PC-9 (cell line): ENCODE measurements at places on chromosomes 7 and 10.

DNA sequence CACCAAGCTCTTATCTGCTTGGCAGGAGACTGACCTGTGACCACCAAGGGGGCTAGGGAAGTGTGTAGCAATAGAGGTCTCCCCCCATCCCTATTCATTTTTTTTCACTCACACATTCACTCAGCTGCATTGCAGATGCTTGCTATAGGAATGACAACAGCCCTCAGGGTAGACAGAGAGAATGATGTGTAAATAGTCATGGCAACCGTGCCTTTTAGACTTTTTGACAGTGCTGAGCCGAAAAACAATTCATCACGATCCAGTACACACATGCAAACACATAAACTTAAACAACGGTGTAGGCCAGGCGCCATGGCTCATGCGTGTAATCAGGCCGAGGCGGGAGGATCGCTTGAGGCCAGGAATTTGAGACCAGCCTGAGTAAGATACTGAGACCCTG, 7.6 kb upstream of the ELN start:
- DNase-seq = no peak

DNA sequence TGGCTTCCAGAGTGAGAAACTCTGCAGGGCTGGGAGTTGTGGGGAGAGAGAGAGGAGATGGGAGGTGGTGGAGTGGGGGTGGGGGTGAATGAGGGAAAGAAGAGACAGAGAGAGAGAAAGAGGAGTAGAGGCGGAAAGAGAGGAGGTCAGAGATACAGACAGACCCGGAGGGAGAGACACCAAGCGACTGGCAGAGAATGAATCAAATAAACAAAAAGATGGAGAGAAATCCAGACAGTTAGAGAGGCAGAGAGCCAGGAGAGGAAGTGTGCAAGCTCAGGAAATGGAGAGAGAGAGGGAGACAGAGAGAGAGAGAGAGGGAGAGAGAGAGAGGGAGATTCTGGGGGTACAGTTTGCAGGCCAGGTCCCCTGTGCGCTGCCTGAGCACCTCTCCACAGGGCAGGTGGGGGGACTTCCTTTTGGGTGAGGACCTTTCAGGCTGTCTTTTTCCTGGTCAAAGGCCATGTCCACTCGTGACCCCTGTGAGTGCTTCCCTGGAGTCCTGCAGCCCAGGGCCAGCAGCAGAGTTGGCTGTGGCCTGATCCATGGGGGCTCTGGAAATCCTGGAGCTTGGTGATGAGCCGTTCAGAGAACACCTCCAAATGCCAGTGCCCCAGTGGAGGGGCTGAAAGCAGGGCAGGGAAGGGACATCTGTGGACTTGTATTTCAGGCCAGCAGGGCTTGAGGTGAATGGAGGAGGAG, 25.0 kb upstream of the PCBD1 start:
- DNase-seq = no peak

DNA sequence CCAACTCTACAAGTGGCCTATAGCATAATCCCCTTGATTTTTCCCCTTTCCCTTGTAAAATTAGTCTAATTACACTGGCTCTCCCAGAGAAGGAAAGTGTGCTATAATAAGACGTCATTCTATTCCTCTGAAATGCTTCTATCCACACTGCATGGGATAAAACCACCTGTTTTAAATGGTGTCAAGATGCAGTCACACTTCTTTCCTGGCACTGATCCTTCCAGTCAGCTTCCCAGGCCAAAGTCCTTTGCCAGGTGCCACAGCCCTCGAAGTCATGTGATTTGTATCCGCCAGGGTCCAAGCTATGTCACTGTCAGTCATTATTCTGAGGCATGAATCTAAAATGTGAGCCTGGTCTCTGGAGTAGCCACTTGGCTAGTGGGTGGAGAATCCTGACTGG, 169.0 kb upstream of the KIAA1217 start:
- no peak for DNase-seq

- DNase-seq = peak; percentile 92
Observed at GRCh38 chr7:44573464-44574286, at the start of gene DDX56. DDX56 (minus strand) TSS chr7:44573908; CDS start chr7:44573895, 13 bp downstream.

DNA sequence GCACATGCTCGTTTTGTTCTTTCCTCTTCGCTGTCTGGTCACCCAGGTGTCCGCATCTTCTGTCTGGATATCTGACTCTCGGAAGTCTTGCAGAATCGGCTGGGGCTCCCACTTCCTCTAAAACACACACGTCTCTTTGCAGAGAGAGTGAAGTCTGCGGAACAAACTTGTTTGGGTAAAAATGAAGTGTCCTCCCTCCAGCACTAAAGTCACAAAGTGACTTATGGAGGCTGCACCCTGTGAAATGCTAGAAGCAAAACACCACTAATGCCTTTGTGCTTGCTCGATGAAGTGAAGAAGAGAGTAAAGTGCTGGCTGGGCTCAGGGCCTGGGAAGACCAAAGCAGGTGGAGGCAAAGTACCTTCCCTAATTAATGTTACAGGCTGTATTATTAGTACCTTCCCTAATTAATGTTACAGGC, 71.4 kb downstream of the FGFR2 start:
- no peak for DNase-seq

DNA sequence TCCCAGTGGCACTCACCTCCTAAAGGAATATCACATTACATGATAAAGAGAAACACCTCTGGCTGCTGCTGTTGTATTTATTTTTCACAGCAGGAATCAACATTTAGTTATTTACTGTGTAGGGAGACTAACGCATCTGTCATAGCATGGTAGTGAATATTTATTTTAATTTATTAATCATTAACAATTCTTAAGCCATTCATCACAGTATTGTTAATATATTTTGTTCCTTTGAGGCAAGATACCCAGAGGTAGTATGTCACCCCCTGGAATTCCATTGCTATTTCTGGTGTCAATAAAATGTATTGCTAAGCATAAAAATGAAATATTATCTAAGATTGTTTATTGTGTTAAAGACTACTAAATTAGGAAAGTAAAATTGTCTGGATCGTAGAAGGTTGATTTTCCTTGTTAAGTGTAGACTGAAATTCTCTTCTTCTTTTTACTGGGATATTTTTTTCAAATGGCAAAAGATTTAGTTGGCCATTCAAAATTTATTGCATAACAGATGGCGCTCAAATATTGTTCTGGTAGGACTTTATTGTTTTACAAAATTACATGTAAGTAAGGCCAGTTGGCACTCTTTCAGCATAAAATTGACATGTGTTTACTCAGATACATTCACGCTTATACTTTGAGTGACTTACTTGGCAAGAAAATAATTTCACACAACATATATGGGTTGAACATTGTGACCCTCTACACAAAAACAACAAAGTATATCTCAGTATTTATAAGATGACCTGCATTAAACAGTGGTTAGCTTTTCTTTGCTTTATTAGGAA, 1358.7 kb upstream of the SORCS1 start:
- DNase-seq = no peak

GRCh38 chr7:100570954-100571828, 2.5 kb downstream of the SAP25 start:
- DNase-seq = no peak

GRCh38 chr7:134995239-134996096, 9.2 kb downstream of the AGBL3 start:
- DNase-seq = no peak

- DNase-seq = peak; percentile 51
Observed at GRCh38 chr10:29105516-29106215, 183.2 kb upstream of the LYZL1 start.

- no peak for DNase-seq
Observed at GRCh38 chr10:92593619-92594588, 974 bp downstream of the KIF11 start.

GRCh38 chr7:85525676-85526075, 338.8 kb upstream of the SEMA3D start:
- DNase-seq = no peak

GRCh38 chr7:2299870-2300512, 14.2 kb downstream of the SNX8 start:
- no peak for DNase-seq

DNA sequence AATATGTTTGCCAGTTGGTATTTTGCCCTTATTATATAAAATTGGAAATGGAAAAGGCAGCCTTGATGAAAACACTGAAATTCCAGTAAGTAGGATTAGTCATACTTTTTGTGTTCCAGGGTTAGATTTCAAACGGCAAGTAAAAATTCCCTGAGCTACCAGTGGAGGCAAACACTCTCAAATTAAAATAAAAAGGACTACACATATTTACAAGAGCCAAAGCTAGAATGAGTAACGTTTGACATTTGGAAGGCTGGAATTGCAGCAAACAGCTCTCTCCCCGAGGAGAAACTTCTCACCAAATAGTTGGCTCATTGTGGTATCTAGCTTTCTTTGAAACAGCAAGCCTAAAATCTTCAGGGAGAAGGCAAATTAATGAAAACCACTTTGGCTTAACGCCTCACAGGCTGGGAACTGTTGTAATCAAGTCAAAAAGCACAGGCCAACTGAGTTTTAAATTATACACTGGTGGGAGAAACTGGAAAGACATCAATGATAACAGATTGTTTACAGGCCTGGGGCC, 288.4 kb downstream of the SNX13 start:
- no peak for DNase-seq

- DNase-seq = no peak
Observed at GRCh38 chr10:33323721-33324120, 10.7 kb downstream of the NRP1 start.

DNA sequence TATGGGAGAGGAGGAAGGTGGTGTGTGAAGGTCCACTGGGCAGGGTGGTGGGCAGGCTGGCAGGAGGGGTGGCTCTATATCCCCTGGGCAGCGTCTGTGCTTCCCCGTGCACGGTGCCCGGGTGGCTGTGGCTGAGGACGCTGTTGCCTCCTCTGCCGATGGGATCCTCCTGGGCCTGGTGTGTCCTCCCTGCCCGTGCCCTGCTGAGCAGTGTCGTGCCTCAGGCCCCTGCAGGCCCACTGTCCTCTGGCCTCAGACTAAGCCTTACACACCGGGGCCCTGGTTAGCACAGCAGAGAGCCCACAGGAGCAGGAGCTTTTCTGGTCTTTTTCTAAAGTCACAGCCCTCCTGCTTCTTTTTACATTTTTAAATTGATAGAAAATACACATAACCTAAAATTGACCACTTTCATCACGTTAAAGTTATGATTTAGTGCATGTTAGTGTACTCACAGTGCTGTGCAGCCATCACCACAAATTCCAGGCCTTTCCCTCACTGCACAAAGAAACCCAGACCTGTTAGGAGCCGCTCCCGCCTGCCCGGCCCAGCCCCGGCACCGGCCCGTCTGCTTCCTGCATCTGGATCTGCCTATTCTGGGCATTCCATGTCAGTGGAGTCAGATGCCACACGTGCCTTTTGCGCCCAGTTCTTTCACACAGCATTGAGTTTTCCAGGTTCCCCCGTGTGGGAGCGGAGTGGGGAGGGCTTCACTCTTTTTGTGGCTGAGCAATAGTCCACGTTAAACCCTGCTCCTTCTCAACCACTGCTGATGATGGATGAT, 19.4 kb downstream of the PFKFB3 start:
- no peak for DNase-seq

GRCh38 chr7:82745820-82746219, 302.2 kb upstream of the CACNA2D1 start:
- DNase-seq = no peak

- DNase-seq = no peak
Observed at GRCh38 chr10:124918191-124918830, 23.6 kb upstream of the ZRANB1 start.

DNA sequence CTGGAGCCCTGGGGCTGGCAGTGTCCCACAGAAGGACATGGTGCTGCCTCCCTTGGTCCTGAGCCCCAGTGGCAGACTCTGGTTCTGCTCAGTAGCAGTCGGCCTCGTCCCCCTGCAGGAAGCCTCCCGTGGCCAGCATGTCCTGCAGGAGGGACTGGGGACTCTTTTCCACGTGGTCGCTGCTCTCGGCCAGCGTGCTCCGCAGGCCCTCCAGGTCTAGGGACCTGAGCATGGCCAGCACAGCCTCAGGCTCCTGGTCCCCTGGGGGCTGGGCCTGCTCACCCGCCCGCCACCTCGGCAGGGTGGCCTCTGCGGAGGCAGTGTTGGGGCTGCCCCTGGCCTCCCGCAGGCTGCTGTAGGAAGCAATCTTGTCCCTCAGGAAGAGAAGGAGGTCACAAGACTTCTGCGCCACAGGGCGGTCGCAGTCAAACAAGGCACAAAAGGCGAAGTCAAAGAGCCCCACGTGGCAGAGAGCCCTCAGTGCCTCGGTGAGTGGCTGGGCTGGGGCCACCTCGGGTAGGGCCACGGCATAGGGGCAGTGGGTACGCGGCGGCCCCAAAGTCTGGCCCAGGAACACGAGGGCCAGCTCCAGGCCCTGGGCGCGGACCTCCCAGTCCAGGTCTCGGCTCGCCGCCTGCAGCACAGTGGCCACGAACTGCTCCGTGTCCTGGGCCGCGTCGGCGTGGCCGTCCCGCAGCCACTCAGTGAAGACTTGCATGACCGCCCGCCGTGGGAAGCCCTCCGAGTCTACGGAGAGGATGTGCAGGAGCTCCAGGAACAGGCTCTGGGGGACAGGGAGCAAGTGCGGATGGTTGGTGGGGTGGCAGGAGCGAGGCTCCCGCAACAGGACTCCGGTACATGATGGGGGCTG, 17.1 kb downstream of the BRAT1 start:
- DNase-seq = no peak

- DNase-seq = no peak
Observed at GRCh38 chr7:102044984-102045673, 227.7 kb downstream of the CUX1 start.

DNA sequence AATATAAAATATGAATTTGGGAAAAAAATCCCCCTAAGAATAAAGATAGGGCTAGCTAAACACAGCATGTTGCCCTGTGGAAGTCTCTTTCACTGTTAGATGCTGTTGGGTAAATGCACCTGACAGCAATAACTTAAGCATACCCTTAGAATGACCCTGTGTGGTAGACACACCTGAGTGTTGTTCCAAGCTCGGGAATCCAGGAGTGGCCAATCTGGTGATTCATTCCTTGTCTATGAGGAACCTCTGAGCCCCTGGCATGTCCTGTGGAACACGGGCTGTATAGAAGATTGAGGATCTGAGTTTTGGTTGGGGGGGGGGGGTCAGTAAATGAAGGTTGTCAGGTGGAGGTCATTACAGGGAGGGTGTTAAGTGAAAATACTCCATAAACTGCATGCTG, 730.0 kb upstream of the IGFBP3 start:
- peak; percentile 97 for DNase-seq

DNA sequence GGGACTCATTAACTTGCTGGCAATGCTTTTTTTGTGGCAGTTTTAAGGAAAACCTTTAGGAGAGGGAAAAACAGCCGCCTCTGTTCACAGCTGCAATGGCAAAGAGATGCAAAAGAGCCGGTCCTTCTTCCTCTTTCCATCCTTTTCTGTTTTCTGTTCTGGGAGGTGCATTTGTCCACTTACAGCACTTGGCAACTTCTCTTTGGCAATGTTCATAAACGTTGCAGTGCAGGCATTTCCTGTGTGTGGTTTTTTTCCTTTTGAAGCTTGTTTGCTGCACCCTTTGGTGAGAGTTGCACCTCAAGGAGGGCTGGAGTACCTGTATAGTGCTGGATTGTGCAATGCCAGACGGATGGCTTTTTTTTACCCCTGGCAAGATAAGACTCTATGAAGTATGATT, 53.9 kb upstream of the HABP2 start:
- no peak for DNase-seq

GRCh38 chr10:98016772-98017475, 13.5 kb downstream of the CRTAC1 start:
- DNase-seq = no peak

DNA sequence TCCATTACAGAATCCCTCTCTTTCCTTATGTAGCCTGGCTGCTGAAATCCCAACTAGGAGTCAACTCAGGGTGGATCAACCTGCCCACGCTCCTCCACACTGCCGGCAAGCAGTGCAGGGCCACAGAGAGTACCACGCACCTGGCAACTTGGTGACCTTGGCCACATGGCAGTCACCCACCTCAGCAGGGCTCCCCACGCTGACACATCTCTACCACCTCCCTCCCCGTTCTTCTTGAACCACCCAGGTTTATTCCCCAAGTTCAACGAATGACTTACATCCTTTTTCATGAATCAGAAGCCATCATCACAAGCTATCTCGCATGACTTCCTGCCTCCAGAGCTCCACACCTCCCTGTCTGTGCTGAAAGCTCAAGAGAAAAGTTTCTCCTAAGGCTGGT, 153.4 kb downstream of the GRID1 start:
- no peak for DNase-seq
